SJSA1 (cell line): ENCODE measurements at places on chromosomes 12 and 14. TPM values are rescaled to one million over a fixed set of nuclear protein-coding genes. Genes with fewer than 3 reads are reported as not detected.

LYZ gene
- not detected in 2 replicates for total RNA-seq

FOXA1 gene
- total RNA-seq, result 0.87 TPM in 1 of 2 replicates, not detected in the other

VRTN gene
- not detected in 2 replicates for total RNA-seq

DNA sequence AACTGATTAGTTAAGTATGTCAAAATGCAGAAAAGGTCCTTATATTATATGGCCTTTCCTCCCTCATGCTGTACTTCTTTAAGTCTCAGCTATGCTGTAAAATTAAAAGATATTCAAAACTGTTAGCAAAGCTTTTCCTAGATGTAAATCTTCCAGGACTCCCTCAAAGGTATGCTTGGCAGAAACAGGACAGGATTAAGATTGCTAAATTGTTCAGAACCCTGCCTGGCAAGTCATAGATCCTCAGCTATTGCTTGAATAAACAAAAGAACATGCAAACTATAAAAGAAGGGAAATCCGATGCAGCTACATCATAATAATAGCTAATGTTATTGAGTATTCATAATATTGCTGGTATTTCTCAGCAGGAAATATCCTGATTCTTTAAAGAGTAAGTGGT lies 322.6 kb downstream of the CCDC91 start:
- DNase-seq, result no peak

NIN gene
- total RNA-seq, result 33.8 and 34.7 TPM in 2 replicates

DNA sequence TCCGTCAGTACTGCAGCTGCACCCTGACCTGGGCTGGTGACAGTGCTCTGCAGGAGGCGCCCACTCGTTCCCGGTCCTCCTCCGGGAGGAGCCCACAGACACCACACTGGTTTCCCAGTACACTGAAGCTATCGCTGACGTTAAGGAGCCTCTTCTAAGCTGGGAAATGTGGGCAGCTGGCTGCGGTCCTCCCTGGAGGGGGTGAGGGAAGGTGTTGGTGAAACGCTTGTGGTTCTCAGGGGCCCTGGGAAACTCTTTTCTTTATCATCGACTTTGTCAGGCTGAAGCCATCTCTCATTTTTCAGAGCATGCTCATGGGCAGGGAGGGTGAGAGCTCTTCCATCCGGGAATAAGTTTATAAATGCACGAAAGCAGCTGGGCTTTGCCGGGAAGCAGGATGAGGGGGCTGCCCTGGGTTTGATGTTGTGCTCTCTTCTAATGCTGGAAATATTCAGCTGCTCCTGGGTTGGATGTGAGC lies 176.0 kb downstream of the CHST11 start:
- DNase-seq, result no peak

DNA sequence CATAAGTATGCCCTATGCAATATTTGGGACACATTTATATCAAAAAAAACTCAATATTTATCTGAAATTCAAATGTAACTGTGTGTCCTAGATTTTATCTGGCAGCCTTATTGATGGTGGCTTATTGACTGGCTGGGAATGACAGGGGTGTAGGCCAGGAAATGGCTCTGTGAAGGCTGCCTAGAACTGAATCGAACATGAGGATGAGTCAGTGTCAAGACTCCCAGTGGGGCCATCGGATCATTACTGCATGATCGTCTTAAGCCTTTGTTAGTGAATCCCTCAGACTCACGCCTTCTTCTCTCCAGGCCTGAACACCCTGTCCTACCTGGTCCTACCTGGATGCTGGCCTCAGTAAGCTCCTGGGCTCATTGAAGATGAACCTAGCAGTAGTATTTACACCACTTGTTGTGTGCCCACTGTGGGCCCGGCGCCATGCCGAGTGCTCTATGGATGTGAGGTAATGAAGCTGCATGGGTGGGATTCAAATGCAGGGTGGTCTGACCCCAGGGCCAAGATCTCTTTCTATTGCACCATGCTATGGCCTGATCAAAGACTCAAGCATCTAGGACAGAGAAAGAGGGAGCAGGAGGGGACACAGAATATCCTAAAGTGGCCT lies 21.0 kb upstream of the FAIM2 start:
- no peak for DNase-seq
